H9 (cell line): ENCODE measurements at places on chromosomes 2 and 18. TPM values are rescaled to one million over a fixed set of nuclear protein-coding genes. Genes with fewer than 3 reads are reported as not detected.

- no peak overlapping the region for H3K27ac ChIP-seq
- peaks cover 68% of the 10 kb centered on the region for H3K36me3 ChIP-seq
- H3K4me1 ChIP-seq = no peaks in the 10 kb centered on the region
- DNase-seq = no peak
- no peaks in the 10 kb centered on the region for H3K27me3 ChIP-seq
These were observed 7.6 kb downstream of the FAM168B start for GRCh38 chr2:131085646-131086045.

- peaks cover 4% of the 10 kb centered on the region; the same call in 1 of the 2 replicates for H3K4me1 ChIP-seq
- DNase-seq = no peak
- no peak overlapping the region for H3K4me3 ChIP-seq
- H3K27me3 ChIP-seq = no peaks in the 10 kb centered on the region
- no peaks in the 10 kb centered on the region for H3K36me3 ChIP-seq
These were observed 272.8 kb downstream of the RND3 start for GRCh38 chr2:150214626-150215025.

GRCh38 chr2:11903085-11903606 is 156.7 kb downstream of the LPIN1 start:
- H3K4me3 ChIP-seq = no peak overlapping the region
- no peaks in the 10 kb centered on the region for H3K4me1 ChIP-seq
- H3K27ac ChIP-seq = no peak overlapping the region
- H3K36me3 ChIP-seq = 0 out of 2 replicates have a peak, but pooled peaks cover 1% of the 10 kb centered on the region

DNA sequence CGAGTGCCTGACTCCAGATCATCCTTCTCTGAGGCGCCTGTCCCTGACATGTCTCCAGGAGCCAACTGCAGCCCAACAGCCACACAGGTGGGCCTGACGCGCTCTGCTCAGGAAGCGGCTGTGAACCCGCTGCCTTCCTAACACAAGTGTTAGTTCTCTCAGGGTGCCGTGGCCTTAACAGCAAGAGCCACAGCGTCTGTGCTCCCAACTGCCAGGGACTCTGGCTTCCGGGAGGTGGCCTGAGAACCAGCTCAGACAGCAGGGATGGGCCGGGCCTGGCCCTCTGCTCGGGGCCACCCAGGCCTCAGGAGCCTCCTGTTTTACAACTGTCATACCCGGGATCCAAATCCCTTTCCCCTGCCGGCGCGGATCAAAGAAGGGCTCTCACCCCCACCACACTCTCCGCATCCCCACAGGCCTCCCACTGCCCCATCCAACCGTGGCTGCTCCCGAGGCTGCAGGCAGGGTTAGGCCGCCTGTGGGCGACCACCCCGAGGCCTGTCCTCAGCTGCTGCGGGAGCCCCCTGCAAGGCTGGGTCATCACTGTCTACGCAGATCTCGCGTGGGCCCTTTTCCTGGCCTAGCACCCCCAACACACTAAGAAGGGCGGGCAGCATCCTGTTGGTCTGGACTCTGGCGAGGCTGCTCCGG is 114.2 kb upstream of the ZNF236 start:
- H3K27ac ChIP-seq = no peak overlapping the region
- H3K27me3 ChIP-seq = no peaks in the 10 kb centered on the region
- no peaks in the 10 kb centered on the region for H3K4me1 ChIP-seq
- no peak for DNase-seq
- H3K36me3 ChIP-seq = no peaks in the 10 kb centered on the region
- no peak overlapping the region; the same call in 2 of the 3 replicates for H3K4me3 ChIP-seq

DNA sequence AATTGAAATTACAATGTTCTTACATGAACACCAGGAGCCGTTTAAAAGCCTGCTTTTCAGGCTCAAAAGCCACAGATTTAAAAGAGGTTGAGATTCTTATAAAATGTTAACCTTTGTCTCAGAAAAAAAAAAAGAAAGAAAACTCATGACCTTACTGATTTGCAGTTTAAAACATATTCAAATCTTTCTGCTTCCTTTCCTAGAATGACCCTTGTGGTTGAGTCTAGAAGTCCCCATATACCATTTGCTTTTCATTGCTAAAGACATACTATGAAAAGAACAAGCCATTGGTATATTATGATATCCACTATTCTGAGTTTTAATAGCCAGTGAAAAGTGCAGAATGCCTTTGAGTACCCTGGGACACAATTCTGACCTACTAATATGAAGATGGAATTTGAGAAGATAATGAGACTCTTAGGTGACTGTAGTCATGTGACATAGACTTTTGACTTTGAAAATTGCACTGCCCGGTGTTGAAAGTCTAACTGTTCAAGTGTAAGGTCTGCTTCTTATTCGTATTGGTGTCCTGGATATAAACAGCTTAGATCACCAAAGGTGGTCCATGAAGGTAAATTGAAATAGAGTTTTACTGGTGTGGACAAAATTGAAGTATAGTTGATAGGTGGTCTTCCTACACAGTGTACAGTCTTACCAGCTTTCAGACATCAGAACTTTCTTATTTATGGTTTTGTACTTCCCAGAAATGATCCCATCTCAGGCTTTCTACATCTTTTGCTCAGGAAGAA is 117.0 kb downstream of the DOCK10 start:
- H3K4me1 ChIP-seq = no peaks in the 10 kb centered on the region
- H3K36me3 ChIP-seq = no peaks in the 10 kb centered on the region
- H3K4me3 ChIP-seq = no peak overlapping the region
- no peak overlapping the region for H3K27ac ChIP-seq
- DNase-seq = no peak

GRCh38 chr2:39469807-39470206 is 32.7 kb upstream of the MAP4K3 start:
- H3K4me3 ChIP-seq = no peak overlapping the region
- no peaks in the 10 kb centered on the region for H3K36me3 ChIP-seq
- H3K4me1 ChIP-seq = no peaks in the 10 kb centered on the region; the same call in 1 of the 2 replicates
- H3K27me3 ChIP-seq = no peaks in the 10 kb centered on the region

- no peaks in the 10 kb centered on the region for H3K4me1 ChIP-seq
- H3K27me3 ChIP-seq = no peaks in the 10 kb centered on the region
- no peak overlapping the region for H3K27ac ChIP-seq
- DNase-seq = no peak
These were observed 70.3 kb upstream of the ZSWIM2 start for GRCh38 chr2:186919296-186919695.

- H3K4me1 ChIP-seq = peaks cover 2% of the 10 kb centered on the region; the same call in 1 of the 2 replicates
- H3K4me3 ChIP-seq = no peak overlapping the region
- no peak for DNase-seq
- H3K27me3 ChIP-seq = no peaks in the 10 kb centered on the region
These were observed 256.0 kb upstream of the SETBP1 start for GRCh38 chr18:44424645-44425035.

DNA sequence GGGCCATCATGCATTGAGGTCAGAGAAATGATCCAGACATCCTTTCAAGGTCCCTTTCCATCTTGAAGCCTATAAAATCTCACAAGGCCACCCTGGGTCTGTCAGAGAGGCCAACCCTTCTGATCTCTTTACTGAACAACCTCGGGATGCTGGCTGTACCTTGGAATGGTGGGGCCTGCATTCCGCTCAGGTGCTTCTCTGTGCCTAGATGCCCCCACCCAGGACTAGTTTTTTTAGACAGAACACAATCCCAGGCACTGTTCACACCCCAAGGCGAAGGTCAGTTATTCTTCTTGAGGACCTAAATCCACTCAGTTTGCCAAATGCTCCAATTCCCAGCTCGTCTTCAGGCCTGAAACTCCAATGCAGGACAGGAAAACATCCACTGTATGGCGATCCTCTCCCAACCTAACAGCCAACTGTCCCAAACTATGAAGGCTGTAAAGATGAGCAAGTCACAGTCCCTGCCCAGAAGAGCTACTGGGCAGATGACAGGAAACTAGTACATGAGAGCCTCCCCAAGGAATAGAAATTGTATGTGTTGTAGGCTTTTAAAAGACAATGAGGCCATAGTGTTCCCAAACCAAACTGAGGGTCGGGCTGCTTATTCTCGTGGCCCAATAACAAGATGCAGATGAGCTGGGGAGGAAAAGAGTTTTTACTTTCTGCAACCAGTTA is 154.4 kb upstream of the ACAA2 start:
- no peak overlapping the region for H3K4me3 ChIP-seq
- no peak for DNase-seq
- no peaks in the 10 kb centered on the region for H3K27me3 ChIP-seq

- no peak overlapping the region for H3K27ac ChIP-seq
- no peak overlapping the region; the same call in 1 of the 2 replicates for H3K4me3 ChIP-seq
- peaks cover 5% of the 10 kb centered on the region; the same call in 1 of the 3 replicates for H3K36me3 ChIP-seq
- DNase-seq = no peak
- no peaks in the 10 kb centered on the region; the same call in 1 of the 2 replicates for H3K4me1 ChIP-seq
These were observed 62.0 kb downstream of the KCNF1 start for GRCh38 chr2:10973766-10974165.

ADRA2B gene
- 2.7 TPM in 2 replicates for total RNA-seq

NCKAP1 gene
- total RNA-seq = 99.8 and 112 TPM in 2 replicates
